Stimulated activated CD8-positive, alpha-beta memory T cell treated with anti-CD3 and anti-CD28 coated beads, Interleukin-15, amount 100 ng/mL, for 48 hours (primary cell): ENCODE measurements at places on chromosomes 1 and 21.

DNA sequence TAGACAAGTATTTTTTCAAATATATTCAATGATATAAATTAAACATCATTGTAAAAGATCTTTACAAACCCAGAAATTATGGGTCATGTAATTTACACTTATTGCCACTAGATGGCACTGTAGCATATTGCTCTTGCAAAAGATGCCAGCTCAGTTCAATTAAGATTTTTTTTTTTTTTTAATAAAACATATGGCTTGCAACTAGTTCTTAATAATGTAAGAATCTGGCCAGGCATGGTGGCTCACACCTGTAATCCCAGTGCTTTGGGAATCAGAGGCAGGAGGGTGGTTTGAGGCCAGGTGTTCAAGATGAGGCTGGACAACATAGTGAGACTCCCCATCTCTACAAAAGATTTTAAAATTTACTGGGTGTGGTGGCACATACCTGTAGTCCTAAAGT lies 49.4 kb upstream of the DESI2 start:
- no peak for DNase-seq

- no peak for DNase-seq
These were observed 488 bp downstream of the DBT start for GRCh38 chr1:100249155-100249536.

DNA sequence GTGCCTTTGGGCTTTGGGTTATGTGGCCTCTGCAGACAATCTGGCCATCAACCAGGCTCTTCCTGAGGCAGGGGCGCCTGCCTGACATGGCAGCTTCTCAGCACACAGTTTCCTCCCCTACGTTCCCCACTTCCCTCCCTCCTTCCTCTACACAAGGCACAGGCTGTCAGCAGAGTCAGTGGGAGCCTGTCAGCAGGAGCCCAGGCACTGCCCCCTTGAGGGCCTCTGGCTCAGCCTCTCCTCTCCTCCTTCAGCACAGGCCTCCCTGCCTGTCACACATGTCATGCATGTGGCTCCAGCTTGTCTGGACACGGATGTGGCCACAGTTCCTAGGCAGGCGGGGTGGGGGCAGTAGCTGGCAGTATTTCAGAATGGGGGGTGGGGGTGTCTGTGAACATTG lies 52.2 kb upstream of the ARTN start:
- no peak for DNase-seq

DNA sequence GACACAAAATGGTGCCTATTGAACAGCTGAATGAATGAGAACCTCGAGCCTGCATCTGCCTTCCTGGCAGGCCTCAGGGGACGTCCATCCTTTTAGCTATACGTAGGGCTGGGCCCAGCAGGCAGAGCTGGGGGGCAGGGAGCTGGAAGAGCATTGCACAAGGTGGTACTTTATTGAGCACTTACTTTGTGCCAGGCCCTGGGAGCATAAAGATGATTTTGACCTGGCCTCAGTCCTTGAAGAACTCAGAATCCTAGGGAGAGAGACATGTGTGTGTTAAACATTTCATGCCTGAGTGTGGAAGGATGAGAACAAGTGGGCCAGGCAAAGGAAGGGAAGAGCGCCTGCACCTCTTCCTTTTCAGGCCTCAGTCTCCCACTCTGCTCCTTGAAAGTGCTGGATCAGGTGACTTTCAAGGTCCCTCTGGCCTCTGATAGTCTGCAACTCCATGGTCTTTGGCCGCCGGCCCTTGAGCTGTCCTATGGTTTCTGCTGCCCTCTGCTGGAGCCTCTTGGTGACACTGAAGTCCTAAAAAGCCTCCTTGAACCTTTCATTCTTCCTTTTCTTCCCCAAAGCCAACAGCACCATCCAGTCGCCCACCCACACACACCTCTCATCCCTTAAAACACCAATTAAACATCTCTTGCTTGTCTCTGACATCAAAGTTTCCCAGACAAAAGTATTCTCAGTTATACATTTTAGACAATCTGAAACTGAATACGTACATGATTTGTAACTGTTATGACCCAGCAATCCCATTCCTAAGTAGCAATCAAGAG lies 3.5 kb upstream of the PEAR1 start:
- DNase-seq, result peak; percentile 36

DNA sequence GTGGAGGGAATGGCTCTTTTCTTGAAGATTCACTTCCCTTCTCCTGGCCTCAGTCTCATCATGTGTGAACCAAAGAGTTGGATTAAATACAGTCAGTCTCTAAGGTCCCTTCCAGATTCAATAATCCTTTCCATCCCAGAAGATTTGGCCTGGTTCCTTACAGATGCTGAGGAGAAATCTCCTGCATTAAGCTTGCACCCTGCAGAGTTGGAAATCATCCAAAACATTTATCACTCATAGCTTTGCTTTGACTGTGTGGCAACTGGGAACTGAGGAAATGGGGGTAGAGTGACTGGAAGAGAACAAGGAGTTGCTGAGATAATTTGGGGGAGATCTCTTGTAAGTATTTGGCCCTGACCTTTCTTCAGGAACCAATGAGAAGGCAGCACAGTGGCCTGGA lies 220.5 kb upstream of the SGIP1 start:
- DNase-seq, result no peak

DNA sequence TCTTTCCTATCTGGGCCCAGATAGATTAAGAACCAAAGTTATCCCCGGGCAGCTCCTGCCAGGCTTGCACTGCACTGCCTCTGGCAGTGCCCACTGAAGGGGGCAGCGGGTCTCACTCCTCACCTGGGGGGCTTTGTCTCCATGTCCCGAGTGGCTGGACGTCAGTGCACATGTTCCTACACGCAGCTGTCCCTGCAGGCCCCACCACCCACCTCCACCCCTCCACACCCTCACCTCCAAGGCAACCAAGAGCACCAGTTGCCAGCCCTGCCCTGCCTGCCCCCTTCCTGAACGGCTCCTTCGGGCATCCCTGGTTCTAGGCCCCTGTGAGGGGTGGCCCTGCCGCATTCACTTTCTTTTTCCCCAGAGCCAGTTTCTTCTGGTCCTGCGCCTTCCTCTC lies 147.2 kb downstream of the PEX14 start:
- DNase-seq, result no peak

GRCh38 chr21:44875316-44875700 lies 1.8 kb upstream of the PTTG1IP start:
- no peak for DNase-seq

DNA sequence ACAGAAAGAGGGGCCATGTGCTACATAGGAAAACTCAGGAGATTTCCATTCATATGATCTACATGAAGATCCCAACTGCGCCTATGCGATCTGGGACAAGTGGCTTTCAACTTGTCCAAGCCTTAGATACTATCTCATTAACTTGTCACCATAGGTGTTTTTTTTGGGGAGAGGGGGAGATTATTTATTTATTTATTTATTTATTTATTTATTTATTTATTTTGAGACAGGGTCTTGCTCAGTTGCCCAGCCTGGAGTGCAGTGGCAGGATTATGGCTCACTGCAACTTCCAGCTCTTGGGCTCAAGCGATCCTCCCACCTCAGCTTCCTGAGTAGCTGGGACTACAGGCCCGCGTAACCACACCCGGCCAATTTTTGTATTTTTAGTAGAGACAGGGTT lies 11.3 kb downstream of the FABP3 start:
- DNase-seq, result no peak

DNA sequence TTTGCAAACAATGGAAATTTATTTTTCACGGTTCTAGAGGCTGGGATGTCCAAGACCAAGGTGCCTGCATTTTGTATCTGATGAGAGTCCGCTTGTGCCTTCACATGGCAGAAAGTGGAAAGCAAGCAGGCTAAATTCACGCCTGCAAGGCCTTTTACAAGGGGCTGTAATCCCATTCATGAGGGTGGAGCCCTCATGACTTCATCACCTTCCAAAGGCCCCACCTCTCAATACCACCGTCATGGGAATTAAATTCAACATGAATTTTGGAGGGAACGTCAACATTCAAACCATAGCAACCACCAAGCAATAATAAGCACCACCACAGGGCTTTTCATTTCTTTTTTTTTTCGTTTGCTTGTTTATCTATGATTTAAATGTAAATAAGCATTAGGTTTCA lies 115.3 kb downstream of the C1orf21 start:
- no peak for DNase-seq

GRCh38 chr1:9591669-9592509 lies 3.2 kb downstream of the TMEM201 start:
- no peak for DNase-seq

- no peak for DNase-seq
These were observed 75.4 kb upstream of the SLC45A1 start for GRCh38 chr1:8242498-8242897.

DNA sequence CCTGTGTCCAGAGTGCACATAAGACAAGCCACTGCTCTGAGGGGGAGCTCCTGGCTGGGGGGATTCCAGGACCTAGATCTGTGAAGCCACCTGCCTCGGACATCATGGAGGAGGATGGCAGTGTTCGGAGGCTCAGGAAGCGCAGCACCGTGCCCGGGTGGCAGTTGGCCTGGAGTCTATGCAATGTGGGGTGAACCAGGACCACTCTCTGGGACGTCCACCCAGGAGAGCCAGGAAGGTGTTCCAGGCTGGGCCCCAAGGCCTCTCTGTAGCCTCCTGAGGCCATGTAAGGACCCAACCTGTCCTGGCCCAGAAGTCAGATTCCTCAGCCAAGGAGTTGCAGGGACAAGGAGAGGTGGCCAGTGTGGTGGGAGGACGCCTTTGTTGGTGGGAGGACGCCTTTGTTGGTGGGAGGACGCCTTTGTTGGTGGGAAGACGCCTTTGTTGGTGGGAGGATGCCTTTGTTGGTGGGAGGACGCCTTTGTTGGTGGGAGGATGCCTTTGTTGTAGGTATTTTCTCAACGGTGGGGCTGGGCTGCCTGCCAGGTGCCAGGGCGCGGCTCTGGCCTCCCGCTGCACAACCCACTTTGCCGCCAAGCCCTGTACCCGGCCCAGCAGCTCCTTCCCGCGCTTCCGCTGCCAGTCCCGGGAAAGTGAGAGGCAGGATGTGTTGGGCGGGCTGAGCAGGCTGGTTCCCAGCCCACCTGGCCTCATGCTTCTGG lies 30.6 kb upstream of the BMP8B start:
- no peak for DNase-seq

- no peak for DNase-seq
These were observed 132.0 kb upstream of the CTTNBP2NL start for GRCh38 chr1:112264010-112264409.

DNA sequence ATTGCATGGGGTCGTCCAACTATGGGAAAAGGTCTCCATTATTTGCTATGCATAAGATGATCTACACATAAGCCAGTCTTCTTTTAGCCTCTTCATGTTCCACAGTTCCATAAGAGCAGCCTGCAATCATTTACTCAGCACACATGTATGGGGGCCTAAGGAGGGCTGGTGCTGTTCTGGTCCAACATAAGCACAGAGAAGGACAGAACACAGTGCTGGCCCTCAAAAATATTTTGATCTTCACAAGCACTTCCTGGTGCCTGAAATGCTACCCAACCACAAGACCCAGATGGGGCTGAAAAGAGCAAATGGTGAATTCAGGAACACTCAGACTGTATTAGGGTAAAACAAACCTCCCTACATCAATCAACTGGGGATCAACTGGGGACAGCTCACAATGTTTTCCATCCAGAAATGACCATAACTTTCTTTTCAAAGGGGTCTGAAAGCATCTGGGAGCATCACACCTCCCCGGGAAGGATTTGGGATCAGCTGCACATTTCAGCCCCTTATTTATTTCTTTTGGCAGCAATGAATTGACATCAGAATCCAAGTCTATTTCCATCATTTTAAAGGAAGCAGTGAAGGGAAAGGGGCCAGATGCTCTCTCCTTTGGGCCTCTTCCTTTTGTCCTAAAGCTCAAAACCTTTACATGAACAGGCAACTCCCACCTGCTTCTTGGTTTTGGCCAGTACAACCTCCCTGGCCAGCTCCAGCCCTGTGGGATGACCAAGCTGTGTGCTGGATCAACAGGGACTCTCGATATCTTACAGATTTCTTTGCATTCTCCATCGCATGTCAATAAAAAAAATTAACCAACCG lies 45.7 kb downstream of the KCNN3 start:
- no peak for DNase-seq

GRCh38 chr1:20640183-20640597 lies 6.9 kb downstream of the PINK1 start:
- peak; percentile 9 for DNase-seq

- DNase-seq, result no peak
These were observed 351.5 kb downstream of the USP25 start for GRCh38 chr21:16081304-16081703.

GRCh38 chr21:43578677-43579303 lies 80.5 kb downstream of the HSF2BP start:
- DNase-seq, result no peak

DNA sequence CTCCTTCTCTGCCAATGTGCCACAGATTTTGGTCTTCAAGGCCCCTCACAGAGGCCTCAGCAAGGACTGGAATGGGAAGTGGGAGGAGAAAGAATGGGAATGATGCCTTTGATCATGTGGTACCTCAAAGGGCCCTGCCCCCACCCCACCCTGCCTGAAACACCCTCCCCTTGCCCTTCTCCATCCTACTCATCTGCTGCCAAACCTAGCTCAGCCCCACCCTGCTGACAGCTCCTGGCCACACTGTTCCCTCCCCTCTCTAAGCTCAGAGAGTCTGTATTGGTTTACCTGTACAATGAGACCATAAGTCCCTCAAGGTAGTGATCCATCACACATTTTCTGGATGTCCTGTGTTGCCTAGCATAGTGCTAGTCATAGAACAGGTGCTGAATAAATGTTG lies 6.7 kb upstream of the ARHGAP30 start:
- DNase-seq, result no peak

DNA sequence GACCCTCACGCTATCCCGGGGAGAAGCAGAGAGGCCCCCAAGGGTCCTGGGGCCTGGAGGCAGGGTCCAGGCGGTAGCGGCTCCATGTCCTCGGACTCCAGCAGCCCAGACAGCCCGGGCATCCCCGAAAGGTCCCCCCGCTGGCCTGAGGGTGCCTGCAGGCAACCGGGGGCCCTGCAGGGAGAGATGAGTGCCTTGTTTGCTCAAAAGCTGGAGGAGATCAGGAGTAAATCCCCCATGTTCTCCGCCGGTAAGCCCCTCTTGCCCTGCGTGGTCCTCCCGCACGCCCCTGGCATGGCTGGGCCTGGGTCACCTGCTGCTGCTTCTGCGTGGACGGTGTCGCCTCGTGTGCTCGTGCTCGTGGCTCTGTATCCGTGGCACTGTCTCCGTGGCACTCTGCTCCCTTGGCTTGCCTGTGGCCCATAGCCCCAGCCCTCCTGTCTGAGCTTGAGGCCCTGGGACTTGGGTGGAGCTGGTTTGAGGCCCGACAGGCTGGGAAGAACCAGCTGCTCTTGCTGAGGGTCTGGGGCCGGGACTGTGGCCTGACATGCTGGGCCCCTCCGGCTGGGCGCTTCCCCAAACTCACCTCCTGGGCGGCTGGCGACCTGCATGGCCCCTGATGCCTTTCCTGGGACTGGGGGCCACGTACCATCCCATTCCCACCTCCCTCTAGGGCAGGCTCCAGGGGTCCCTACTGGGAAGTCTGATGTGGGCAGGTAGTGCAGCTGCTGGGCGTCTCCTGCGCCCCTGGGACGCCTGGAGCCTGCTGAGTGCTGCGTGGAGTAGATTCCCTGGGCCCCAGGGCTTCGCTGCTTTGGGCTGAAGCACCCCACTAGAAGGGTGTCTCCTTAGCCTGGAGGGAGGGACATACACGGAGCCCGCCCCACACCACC lies 23.5 kb downstream of the PANK4 start:
- no peak for DNase-seq

- DNase-seq, result no peak
These were observed 638.3 kb downstream of the MATN1 start for GRCh38 chr1:30084909-30085571.
